ENCODE measurements at places on chromosomes 5 and 9.

DNA sequence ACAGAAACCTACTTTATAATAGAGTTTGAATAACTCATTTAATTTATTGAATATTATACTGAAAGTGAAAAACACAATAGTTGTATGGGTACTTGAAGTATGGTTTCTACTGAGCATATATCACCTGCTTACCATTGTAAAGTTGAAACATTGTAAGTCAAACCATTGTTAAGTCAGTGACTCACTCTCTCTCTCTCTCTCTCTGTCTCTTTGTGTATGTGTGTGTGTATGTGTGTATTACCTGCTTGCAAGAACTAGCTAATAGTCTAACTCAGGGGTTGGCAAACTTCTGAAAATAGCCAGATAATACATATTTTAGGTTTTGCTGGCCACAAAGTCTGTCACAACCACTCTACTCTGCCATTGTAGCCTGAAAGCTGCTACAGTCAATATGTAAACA, 564.3 kb upstream of the ZNF608 start:
- no peak for DNase-seq

DNA sequence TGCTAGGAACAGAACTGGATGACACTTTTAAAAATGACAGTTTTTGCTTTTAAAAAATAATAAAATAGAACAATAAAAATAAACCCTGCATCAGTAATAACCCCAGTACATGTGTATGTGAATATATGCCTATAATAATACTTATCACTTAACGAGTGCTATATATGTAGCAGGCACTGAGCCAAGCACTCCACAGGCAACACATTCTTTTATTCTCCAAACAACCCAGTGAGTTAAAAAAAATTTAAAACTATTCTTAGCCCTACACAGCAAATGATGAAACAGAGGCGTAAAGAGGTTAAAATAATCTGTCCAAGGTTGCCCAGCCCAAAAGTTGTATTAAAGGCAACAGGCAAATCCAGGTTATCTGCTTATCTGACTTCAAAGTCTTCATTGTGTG, 124.5 kb upstream of the SMIM23 start:
- DNase-seq, result no peak

GRCh38 chr9:79001012-79001411, 570.8 kb upstream of the TLE4 start:
- DNase-seq, result no peak

GRCh38 chr5:64659289-64659688, 31.0 kb upstream of the SHISAL2B start:
- no peak for DNase-seq

- DNase-seq, result no peak
These were observed 20.8 kb downstream of the TMEM245 start for GRCh38 chr9:109098960-109099308.

GRCh38 chr5:148639081-148639480, 15.2 kb downstream of the HTR4 start:
- no peak for DNase-seq

DNA sequence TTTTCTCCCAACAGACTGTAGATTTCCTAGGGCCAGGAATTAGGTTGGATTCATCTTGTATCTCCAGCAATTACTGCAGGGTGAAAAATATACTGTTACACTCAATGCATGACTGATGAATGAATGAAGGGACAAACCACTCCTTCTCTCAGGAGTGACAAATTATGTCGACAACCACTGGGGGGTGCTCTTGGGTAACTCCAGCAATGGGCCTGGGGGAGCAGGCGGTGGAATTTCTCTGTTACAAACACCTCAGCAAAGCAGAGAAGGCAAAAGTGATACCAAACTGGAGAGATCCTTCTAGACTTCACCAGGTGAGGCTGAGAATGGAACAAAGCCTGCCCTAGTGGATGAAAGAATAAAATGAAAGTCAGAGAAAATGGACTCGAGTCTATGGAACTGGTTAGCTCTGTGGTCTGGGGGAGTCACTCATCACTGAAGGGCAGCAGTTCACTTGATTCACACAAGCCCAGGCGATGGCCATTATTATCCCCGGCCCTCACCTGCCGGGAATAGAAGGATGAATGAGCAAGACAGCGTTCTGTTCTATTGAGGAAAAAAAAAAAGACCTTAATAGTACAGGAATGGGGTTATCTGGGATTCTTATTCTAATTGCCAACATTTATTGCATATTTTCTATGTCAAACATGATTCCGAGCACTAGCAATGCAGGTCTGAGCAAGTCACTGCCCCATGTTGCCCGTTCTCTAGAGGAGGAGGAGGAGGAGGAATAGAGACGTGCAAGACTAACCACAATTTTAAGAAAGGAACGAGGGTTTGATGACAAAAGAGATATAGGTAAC, 341.1 kb downstream of the ASTN2 start:
- DNase-seq, result no peak

GRCh38 chr5:139763930-139764791, 31.4 kb upstream of the PSD2 start:
- DNase-seq, result no peak

DNA sequence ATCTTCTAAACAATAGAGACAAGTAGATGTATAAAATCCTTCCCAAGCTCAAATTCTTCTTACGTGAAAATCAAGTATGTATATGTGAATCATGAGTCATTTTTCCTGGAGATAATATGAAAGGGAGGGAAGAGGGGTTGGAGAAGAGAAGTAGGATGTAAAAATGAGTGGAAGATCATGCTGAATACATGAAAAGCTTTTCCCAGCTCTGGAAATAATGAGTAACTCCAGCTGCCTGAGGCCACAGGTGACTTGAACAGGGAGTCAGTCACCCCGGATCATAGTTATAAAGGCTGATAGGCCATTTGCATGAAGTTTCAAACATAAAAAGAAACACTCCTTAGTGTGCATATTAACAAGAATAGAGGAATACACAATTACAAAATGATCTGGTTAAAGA, 486.7 kb downstream of the EFNA5 start:
- DNase-seq, result no peak

DNA sequence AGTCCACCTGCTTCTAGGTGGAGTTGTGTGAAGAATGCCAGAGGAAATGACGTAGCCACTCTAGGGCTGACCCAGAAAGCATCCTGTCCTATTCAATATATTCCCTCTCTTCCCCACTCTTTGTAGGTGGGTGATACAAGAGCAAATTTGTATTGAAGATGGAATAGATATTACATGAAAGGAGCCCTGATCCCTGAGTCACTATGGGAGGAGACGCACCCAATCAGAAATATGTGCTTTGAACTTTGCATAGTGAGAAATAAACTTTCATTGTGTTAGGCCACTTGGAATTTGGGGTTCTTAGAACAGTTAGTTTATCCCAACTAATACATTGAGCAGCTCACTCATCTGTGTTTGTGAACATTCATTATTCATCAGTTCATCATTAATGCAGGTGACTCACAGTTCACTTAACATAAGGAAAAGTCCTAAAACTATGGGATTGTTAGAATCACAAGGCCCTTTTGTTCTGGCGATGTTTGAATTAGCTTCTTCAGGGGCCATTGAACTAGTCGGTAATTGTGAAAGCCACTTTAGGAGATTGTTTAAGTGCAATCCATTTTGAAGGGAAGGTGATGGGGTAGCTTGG, 26.9 kb upstream of the NTRK2 start:
- no peak for DNase-seq

DNA sequence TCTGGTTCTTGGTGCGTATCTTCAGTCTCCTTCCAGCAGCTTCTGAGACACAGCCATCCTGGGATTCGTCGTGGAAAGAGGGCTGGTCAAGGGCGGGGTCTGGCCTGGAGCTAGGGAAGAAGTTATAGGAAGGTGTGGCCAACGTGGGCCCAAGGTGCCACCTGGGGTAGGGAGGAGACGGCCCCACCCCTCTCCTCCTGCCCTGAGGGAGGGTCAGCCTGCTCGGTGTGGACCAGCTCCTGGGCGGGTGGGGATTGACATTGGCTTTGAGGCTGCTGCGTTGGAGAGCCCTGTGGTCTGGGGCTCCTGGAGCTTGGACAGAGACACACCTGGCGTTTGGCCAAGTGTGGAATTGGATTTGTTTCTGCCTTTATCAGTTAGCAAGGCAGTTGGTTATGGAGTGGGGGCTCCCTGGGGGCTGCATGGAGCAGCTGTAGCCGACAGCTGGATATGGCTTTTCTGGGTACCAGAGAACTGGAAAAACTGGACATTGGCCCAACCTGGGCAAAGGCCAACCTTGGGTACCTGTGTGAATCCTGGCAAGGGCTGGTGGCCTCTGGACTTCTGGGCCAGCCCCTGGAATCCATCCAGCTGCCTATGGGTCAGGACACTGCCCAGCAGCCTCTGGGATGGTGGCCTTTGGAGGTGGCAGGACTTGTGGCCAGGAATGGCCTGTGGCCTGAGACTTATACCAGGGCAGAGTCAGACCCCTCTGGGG, 75.7 kb upstream of the PPP1R26 start:
- no peak for DNase-seq

DNA sequence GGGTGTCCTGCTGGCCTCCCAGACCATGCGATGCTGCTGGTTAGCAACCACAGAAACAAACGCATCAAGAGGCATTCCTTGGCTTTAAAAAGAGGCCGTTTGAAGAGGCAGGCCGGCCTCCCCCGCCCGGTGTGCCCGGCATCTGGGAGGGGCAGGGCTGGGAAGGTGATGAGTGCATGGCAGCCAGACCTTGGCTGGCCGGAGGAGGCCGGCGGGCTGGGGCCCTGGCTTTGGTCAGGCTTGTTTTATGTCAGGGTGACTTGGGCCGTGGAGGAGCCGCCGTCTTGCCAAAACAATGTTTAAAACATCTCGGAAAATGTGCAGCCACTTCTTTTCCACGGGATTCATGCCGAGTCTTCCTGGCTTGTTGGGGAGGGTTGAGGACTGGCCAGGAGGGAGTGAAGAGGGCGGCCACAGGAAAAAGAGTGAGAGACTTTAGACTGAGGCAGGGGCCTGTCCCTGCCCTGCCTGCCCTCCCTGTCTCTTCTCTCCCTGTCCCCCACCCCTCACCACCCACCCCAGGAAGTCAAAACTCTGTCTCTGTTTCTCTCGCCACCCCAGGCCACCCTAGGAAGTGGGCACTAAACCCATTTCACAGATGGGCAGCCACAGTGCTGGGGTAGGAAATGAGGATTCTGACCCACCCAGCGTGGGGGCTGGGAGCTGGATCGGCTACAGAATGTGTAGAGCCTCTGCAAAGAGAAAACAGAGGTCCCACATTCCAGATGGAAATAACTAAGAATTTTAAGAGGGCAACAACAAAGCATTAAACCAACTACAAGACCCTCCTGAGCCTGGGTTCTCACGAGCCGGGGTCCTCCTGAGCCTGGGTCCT, 143.0 kb downstream of the RXRA start:
- DNase-seq, result no peak

- DNase-seq, result no peak
These were observed 232.6 kb downstream of the PRDM9 start for GRCh38 chr5:23740029-23740428.
